ENCODE measurements at places on chromosomes 7 and 10. TPM values are rescaled to one million over a fixed set of nuclear protein-coding genes. Genes with fewer than 3 reads are reported as not detected.

Gene SPDYE16
- not detected for total RNA-seq

Gene GTF2I
- total RNA-seq = 116 TPM

Gene RBP4
- 10.6 TPM for total RNA-seq

Gene ENKUR
- not detected for total RNA-seq

Gene AKR1E2
- total RNA-seq = 15.9 TPM
